ENCODE measurements at places on chromosomes 3 and 15. TPM values are rescaled to one million over a fixed set of nuclear protein-coding genes. Genes with fewer than 3 reads are reported as not detected.

ZIC4 gene
- total RNA-seq, result 0.06 TPM

IL16 gene
- total RNA-seq, result 0.40 TPM

ACKR4 gene
- total RNA-seq, result 157 TPM

GOLGA8G gene
- total RNA-seq, result not detected

SAMMSON gene
- not detected for total RNA-seq

GABRG3 gene
- not detected for total RNA-seq

DUOXA2 gene
- total RNA-seq, result not detected

GADL1 gene
- total RNA-seq, result under 0.01 TPM

CD80 gene
- 0.13 TPM for total RNA-seq

IGSF10 gene
- total RNA-seq, result 1.7 TPM

ZKSCAN7 gene
- total RNA-seq, result 5.7 TPM

ECE2 gene
- not detected for total RNA-seq
